ENCODE measurements at places on chromosomes 2 and 18.

DNA sequence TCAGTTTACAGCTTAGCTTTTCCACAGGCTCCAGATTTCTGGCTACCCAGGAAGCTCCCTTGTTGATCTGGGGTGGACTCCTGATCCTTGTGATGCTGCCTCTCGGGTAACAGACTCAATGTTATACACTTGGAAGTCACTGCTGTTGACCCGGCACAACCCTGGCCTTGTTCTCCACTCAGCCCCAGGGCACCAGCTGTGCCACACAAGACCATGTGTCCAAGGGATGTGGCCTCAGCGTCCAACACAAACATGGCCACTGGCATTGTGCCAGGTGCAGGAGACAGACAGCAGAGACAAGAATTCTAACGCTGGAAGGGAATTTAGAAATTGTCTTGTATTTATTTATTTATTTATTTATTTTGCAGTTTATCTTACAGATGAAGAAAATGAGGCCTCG is 39.0 kb upstream of the PPP4R1 start:
- DNase-seq: no peak

DNA sequence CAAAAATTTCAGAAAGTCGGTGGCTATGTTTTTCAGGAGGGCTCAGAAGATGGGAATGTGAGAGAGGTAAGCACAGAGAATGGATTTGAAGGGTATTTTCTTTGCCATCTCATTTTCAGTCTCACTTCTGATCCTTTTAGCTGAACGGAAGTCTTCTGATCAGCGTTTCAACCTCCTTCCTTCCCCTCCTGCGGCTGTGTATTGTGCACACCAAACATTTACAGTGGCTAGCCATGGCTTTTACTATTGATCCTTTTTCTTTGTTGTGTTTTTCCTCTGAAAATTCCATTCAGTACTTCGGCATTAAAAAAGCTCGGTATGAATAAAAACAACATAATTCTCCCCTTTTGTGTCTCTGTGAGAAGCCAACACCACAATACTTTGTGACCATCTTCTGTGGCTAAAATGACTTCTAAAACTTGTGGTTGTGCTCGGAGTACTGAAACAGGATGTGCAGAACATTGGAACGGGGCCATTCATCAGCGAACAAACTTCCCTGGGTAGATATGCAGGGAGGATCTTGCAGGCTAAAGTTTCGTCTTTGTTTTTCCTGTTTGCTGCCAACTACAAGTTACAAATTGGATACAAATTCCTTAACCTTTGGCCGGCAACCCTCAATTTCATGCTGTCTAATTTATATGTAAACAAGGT is 260.8 kb upstream of the FAM98A start:
- DNase-seq: no peak

- DNase-seq: no peak
These were observed 4.1 kb downstream of the KLHL30 start for GRCh38 chr2:238142382-238143205.

DNA sequence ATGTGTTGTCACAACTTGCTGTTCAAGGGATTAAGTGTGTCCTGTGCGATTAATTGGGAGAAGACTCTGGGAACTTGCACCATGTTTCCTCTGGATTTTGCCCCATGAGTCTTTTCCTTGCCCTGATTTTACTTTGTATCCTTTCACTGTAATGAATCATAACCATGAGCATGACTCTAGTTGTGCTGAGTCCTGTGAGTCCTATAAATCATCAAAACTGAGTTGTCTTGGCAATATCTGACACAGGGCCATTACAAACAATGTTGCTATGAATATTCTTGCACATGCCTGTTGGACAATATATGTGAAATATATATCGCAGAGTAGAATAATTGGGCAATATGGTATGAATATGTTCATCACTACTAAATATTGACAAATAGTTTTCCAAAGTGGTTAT is 56.5 kb upstream of the COL5A2 start:
- peak; percentile 67 for DNase-seq

GRCh38 chr2:204127238-204127637 is 190.7 kb downstream of the ICOS start:
- peak; percentile 18 for DNase-seq

DNA sequence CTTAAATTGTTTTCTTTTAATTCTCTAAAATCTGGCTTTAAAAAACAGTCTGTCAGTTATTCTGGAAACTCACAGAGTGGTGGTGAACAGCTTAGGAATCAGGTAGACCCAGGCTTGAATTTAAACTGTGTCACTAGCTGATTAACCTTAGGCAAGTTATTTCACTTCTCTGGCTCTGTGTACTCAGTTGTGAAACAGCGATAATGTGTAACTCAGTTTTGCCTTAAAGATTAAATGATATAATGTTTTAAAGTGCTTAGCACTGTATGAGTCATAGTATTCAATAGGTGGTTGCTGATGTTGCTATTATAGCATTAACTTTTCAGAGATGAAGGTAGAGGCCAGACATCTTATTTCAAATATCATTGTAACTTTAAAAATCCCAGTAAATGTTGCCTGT is 40.7 kb downstream of the PKP4 start:
- peak; percentile 69 for DNase-seq

GRCh38 chr2:46333912-46334311 is 36.7 kb downstream of the EPAS1 start:
- DNase-seq: no peak

- no peak for DNase-seq
These were observed 1.6 kb downstream of the SNED1 start for GRCh38 chr2:240999873-241000541.

DNA sequence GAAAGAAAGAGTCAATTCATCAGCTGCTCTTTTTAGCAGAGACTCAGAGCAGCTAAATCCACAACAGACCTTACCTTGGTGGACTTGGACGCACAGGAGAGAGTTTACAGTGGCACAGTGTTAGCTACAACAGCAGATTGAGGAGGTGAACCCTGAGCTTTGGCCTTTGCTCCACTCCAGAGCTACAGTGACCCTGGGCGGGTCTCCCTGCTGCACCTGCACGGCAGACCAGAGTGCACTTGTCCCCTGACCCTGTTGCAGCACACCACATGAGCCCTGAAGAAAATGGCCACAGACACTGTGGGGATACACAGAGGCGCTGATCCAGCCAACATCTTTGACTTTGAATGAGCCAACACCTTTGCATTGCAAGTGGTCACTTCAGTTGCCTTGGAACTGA is 11.0 kb downstream of the SLC19A3 start:
- DNase-seq: no peak

DNA sequence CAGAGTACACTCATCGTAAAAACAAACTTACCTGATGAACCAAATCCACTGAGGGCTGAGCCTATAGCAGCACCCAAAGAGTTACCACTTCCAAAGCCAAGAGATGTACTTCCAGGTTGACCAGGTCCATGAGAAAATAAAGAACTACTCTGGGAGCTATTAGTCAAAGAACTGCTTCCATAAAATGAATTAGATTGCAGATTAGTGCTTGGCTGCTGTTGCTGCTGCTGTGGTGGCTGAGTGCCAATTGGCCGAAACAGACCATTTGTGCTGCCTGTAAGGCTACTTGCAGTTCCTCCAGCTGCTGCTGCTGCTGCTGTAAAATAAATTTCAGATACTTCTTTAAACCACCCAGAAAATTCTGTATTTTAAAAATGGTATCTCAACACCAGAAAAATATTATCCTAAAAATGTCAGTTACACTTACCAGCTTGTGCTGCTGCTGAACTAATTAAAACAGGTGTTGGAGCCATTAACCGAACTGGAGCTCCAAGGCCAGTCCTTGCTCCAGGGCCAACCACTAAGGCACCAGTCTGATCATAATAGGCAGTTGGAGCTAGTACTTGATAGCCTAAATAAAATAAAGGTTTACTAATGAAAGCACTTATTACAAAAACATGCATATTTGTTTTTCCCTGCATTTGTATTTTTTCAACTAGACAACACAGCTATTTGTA is 58.1 kb upstream of the SDC1 start:
- peak; percentile 44 for DNase-seq

DNA sequence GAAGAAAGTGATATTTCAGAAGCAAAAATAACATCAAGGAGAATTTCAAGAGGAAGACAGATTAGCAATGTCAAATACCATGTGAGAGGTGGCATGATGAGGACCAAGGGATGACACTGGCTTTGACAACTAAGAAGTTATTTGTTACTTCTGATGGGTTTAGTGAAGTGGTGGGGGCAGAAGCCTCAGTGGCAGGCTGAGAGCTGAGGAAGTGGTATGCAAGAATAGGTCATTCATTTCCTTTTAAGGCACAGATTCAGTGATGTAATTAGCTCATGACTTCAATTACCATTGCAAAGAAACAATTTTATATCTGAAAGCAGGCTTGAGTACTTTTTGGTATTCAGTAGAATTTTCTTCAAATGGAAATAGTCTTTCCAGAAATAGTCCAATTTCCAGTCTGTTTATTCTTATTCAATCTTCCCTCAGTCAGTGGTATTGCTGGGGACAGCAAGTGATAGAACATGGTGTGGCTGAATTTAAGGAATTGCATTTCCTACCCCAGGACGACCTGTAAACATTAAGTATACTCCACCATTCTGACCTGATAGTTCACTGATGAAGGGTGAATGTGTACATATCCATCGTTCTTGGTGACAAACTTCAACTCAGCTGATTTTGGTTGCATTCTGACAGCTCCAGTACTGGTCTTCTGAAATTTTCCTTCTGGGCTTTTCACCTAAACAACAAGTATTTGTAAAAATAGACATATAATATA is 28.2 kb downstream of the GEMIN6 start:
- no peak for DNase-seq

GRCh38 chr2:232436381-232437194 is 19.4 kb upstream of the ALPI start:
- peak; percentile 7 for DNase-seq

DNA sequence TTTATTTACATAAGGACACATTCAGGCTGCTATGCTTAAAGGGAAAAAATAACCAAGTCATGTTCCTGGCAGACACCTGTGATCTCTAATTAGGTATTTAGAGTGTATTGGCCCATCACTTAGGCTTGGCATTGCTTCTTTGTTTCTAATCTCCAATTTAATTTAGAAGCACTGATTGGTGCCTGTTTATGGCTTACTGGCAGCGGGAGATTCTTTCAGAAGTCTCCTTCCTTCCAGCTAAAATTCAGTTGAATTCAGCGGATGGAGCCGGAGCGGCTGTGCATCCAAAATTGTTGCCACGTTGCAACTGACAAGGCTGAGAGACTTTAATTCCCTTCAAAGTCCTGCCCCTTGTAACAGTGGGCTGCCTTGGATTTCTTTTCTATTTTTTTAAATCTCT is 66.5 kb downstream of the VWA3B start:
- no peak for DNase-seq

DNA sequence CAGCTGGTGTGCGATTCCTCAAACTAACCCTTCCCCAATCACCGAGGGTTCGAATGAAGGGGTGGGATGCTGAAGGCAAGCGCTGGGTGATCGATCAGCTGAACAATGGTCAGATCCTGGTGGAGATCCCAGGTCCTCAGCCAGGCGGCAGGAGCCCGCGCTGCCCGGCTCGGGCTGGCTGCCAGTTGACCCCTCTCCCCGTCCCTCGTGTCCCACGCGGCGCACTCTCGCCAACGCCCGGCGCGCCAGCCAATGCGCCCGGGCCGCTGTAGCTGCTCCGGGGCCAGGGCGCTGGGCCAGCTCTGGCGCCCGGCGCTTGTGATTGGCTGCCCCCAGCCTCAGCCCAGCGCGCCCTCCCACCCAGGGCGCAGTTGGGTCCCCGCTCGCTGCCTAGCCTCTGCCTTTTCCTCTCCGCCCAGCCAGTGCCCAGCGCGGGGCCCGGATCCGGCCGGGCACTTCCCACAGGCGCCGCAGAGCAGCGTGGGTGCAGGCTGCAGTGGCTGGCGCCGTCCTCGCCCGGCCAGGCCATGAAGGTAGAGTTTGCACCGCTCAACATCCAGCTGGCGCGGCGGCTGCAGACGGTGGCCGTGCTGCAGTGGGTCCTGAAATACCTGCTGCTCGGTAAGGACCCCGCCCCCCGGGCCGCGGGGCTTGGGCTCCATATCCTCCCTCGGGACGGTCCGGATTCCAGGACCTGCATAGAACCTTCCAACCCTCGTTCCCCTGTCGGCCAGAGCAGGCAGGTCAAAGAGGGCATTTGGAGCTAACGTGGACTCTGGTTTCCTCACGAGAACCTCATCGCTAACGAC is at the start of gene MOGAT1:
Gene MOGAT1, plus strand, starts transcription at position 400 of the 809 bp plus-strand sequence. Its CDS starts 128 bp downstream, at position 528.
- DNase-seq: no peak

DNA sequence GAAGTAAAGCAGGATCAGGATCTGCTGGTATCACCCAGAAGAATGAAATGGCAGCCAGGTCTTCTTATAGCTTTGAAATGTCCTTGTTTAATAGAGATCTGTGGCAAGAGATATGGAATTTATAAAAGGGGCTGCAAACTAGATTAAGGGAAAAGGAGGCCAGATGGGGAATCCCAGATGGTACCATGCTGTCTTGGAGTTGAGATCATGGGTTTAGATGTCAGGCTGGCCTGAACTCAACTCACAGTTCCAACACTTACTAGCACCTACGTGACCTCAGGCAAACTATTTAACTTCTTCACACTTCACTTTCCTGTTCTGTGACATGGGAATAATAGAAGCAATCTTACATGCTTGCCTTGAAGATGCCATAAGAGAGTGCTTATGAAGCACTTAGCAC is 188.2 kb downstream of the ALK start:
- no peak for DNase-seq

All from amniotic epithelial cell (primary cell).